ENCODE measurements at places on chromosomes 1 and 21.

GRCh38 chr1:225849925-225850324 lies 32.3 kb downstream of the TMEM63A start:
- no peak for DNase-seq

- DNase-seq: no peak
These were observed 22.6 kb upstream of the RAP1GAP start for GRCh38 chr1:21691739-21692138.

GRCh38 chr1:220803401-220804201 lies 16.9 kb downstream of the MTARC1 start:
- DNase-seq: peak; percentile 30

GRCh38 chr1:159989581-159989980 lies 35.5 kb upstream of the SLAMF9 start:
- no peak for DNase-seq

GRCh38 chr1:27503844-27504587 lies 14.0 kb upstream of the WASF2 start:
- DNase-seq: peak; percentile 50

DNA sequence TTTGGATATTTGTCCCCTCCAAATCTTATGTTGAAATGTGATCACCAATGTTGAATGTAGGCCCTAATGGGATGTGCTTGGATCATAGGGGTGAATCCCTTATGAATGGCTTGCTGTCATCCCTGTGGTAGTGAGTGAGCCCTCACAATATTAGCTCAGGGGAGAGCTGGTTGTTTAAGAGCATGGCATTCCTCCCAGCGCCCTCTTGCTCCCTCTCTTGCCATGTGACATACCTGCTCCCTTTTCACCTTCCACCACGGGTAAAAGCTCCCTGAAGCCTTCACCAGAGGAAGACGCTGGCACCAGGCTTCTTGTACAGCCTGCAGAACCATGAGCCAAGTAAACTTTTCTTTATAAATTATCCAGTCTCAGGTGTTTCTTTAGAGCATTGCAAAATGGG lies 305.6 kb downstream of the KCTD3 start:
- DNase-seq: no peak

DNA sequence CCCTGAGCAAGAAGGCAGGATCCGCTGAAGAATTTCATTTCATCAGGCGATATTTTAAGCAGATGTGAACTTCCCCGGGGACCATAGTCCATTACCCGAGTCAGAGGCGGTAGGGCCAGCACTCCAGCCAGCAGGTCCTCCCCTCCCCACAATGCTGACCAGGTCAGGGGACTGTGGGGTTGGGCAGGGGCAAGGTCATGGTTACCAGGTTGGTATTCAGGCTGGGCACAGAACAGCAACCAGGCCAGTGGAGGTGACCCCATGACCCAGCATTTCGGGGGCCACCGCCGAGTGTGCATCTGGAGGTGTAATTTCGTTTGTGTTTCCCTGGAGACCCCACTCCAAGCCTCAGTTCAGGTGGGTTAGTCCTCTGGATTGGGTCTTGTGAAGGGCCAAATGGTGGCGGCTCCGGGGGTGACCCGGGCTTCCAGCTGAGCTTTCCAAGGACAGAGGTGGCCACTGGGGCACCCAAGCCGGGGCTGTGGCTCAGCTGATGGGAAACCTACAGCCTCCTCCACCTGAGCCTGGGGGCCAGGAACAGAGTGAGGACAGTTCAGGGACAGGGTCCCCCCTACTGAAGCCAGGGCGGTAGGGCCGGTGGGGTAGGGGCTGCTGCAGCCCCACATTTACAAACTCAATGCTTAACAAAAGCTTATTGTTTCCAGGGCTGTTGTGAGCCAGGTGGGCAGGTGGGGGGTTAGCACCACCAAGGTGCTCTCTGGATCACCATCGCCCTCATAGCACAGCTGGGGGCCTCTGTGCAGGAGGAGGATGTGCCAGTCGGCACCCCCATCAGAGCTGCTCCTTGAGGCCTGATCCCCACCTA lies 2.8 kb downstream of the PRDM16 start:
- DNase-seq: no peak

DNA sequence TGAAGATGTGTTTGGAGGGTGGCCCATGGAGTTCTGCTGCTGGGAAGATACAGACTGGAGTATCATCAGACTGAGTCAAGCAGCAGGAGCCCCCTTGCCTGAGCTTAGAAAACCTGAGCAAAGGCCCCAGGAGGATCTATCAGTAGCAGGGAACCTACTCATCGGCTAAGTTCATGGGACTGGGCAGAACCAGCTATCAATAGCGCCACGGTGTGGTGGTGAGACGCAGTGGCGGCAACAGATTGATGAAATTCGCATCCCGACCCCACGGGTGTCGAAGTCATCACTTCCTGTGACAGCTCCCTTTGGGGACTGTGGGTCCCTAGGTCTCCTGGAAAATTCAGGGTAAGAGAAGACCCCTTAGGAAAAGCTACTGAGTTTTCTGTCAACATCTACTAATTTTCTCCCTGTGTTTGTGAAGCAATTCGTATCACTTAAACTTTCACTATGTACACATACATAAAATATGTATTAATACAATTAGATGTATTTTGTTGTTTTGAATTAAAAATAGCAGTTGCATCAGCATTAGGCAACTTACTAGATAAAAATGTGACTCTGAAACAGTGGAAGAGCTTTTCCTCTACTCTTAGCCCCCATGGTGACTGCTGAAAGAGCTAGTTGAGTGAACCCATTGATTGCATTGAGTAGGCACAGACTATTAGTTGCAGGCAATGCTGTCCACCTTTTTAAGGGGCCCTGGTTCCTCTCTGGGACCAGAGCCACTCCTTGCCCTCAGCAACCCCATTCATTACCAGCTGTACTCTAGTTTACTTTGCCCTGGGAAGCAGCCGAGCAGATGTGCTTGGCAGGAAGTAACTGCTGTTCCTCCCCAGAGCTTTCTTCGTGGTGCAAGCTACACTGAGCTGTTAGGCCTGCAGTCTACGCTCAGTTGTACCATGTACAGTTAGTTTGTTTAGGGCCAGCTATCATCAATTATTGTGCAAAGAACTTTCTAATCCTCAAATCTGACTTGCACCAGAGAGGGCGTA lies 7.3 kb upstream of the CACNA1S start:
- peak; percentile 34 for DNase-seq

GRCh38 chr1:3679098-3679555 lies 26.8 kb downstream of the TP73 start:
- no peak for DNase-seq

GRCh38 chr1:184050636-184051035 lies 894 bp upstream of the TSEN15 start:
- peak; percentile 47 for DNase-seq

DNA sequence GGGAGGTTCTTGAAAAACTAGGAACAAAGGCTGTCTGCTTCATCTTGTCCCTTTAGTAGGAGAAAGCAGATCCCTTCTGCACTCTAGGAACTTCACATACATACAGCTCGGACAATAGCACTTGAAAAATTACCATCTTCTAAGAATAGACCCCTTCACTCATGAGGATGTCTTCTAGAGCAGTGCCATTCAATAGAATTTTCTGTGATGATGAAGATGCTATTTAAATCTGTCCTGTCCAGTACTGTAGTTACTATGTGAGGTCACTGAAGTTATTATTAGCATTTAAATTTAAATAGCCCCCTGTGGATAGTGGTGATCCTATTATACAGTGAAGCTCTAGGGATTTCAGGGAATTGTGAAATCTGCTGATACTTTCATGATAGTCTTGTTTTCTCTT lies 46.4 kb upstream of the RAB3GAP2 start:
- DNase-seq: no peak

GRCh38 chr1:173431304-173432045 lies 45.7 kb upstream of the PRDX6 start:
- peak; percentile 87 for DNase-seq

DNA sequence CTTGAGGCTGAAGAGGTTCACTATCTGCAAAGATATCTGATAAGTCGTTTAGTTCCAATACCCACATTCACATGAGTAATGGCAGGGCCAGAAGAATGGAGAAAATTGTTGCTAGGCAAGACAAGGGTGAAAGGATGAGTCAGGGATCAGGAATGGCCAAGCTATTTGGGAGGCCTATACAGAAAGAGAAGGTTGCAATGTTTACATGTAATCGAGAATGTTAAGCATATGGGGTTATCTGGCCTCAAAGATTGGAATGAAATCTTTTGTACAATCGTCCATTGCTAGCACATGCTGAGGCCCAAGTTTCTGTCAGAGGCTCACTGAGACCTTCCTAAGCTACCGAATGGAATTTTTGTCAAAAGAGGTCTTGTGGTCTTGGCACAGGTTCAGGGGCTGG lies 299.9 kb upstream of the PLD5 start:
- DNase-seq: peak; percentile 43

GRCh38 chr21:40073642-40074041 lies 206.4 kb downstream of the PCP4 start:
- no peak for DNase-seq

GRCh38 chr1:114316204-114316603 lies 162.5 kb upstream of the SYT6 start:
- DNase-seq: no peak

DNA sequence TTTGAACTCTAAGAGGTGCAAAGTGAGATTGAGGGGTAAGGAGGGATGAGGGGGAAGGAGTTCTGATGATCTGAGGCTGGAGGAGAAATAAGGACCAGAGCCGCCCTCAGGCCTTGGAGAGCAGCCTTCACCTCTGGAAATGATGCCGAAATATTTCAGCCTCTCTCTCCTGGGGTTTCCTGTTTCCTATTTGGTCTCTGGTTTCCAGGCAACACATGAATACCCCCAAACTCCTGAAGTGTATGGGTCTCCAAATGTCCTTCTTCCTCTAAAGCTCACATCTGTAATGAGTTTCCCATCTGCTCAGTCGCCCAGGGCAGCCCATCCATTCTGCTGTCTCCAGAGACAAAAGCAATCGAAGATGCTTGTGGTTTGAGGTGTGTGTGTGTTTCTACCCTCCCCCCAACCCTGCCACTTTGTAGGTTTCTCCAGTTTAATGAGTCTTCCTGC lies 52.0 kb upstream of the FAM20B start:
- peak; percentile 22 for DNase-seq

DNA sequence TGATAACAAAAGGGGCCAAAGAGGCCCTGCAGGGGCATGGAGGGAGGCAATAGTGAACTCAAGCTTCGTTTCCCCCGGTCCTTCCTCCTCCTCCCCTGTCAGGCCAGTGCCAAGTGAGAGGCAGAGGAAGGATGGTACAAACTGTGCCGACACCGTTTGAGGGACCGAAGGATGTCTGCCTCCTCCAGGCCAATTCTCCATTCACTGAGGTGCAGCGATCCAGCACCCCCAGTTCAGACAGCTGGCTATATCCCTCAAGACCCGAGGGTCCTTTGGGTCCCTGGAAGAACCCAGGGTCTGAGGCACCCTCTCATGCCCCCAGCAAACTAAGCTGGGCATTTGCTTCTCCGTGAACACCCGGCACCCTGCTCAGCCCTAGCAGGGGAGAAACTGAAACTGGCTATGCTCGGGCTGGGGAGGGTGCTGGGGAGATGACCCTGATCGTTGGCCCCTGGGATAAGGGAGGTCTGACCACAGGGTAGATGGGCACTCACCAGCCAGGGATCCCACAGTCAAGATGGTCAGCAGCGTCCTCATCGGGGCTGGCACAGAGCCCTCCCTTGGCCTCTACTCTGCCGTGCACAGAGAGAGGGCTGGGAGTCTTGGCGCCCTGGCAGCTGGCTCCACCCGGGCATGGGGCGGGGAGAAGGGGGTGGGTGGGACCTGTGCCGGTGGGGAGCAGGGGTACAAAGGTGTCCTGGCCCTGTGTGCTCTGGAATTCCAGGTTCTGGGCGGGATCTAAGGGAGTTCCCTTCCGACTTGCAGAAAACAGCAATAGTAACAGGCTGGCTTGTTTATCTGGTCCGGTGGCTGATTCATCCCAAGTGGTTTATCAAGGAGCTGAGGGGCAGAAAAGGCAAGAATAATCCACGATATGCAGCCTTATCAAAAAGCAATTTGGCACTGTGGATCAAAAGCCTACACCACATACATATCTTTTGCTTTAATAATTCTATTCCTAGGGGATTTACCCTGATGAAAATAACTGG lies at the start of gene IL22RA1:
IL22RA1 (minus strand) TSS at position 595 of the 989 bp plus-strand sequence; CDS start at position 537, 58 bp downstream.
- no peak for DNase-seq

DNA sequence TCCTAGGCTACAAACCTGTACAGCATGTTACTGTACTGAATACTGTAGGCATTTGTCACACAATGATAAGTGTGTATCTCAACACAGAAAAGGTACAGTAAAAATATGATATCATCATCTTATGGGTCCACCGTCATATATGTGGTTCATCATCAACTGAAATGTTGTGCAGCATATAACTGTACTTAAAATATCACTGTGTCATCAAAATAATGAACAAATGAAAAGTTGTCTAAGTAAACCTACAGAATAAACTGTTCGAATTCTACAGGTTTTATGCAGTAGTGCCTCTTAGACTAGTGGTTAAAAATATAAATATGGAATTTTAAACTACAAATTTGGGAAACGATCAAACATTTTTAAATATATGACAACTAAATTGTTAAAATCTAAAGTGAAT lies 328.8 kb downstream of the KCTD3 start:
- DNase-seq: no peak

GRCh38 chr1:195915826-195916225 lies 692.4 kb downstream of the KCNT2 start:
- no peak for DNase-seq

DNA sequence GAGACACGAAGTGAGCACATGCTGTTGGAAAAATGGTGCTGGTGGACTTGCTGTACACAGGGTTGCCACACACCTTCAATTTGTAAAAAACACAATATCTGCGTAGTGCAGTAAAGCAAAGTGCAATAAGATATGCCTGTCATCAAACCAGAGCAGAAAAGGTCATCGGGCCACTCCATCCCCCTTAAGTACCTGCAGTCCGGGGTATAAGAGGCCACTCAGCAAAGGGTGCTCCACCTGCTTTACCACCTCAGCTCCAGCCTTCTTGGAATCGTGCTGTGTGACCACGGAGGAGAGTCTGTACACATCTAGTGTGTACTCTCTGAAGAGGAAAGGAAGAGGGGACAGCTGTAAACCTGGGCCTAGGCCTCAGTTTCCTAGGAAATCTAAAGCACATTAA lies 10.9 kb downstream of the YARS1 start:
- DNase-seq: no peak

GRCh38 chr1:153842006-153842471 lies 66.8 kb downstream of the SLC27A3 start:
- DNase-seq: no peak

- no peak for DNase-seq
These were observed 65.4 kb downstream of the MAST2 start for GRCh38 chr1:45868861-45869260.

DNA sequence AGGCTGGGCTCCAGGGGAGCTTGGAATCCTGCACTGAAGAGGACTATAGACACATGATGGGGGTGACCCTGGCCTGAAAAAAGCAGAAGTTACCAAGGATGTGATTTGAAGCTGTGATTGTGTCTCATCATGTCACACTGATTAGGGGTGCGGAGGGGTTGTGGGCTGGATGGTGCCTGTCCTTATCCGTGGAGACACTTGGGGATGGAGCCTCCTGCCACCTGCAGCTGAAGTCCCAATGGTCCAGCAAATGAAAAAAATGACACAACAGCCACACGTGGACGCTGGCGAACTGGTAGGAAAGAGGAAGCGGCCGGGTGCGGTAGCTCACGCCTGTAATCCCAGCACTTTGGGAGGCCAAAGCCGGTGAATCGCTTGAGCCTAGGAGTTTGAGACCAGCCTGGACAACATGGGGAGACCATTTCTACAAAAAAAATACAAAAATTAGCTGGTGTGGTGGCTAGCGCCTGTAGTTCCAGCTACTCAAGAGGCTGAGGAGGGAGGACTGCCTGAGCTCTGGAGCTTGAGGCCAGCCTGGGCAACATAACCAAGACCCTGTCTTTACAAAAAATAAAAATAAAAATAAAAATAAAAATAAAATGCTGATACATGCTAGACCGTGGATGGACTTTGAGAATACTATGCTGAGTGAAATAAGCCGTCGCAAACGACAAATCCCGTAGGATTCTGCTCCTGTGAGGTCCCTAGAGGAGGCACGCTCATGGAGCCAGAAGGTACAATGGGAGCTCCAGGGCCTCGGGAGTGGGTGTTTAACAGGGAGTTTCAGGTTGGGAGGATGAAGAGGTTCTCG lies 838 bp upstream of the IBA57 start:
- no peak for DNase-seq
